NCI-H1930 (cell line): ENCODE measurements at places on chromosomes 5 and 9.

GRCh38 chr5:52656569-52657246, 131.0 kb upstream of the ITGA1 start:
- no peak for DNase-seq

DNA sequence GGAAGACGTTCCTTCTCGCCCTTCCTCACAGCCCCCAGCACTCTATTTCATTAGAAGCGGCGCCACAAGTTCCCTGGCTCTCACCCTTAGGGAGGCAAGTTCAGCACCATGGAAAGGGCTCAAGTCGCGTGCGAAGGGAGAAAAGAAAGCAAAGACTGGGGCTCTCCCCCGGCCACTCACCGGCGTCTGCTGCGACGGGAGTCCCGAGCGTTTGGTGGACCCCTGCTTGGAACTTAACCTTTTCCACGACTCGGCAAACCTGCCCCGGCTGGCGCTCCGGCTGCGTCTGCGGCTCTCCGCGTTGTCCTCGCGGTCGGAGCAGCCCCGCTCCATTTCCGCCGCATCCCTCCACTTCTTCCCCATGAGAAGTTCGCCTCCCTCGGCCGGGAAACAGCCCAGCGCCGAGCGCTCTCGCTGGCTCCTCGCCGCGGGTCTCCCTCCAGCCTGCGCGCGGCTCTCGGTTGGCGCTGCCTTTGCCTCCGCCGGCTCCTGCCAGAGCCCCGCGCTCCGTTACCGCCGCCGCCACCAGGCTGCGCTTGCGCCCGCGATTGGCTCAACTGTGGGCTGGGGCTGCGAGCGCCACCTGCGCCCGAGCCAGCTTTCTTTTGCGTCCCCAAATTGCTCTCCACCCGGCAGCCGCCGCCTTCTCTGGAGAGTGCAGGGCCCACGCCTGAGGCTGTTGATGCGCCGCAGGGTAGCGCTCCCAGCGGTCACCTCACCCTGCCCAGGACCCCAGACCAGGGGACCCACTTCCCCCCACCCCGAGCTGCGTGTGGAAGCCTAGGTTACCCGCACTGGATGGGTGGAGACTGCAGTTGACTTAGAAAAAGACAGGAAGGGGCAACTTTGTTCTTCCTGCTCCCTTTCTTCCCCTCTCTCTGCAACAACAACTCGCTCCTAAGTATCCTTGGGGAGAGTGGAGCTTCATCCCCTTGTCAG, 321.6 kb downstream of the CEMIP2 start:
- peak; percentile 51 for DNase-seq

- no peak for DNase-seq
Measured at GRCh38 chr9:130488621-130489330, 44.0 kb downstream of the ASS1 start.

- no peak for DNase-seq
Measured at GRCh38 chr5:74570250-74570649, 70.3 kb downstream of the ENC1 start.

GRCh38 chr5:83035373-83036100, 41.7 kb downstream of the TMEM167A start:
- DNase-seq, result no peak

GRCh38 chr5:141492168-141492885, 3.4 kb downstream of the PCDHGC5 start:
- DNase-seq, result no peak

DNA sequence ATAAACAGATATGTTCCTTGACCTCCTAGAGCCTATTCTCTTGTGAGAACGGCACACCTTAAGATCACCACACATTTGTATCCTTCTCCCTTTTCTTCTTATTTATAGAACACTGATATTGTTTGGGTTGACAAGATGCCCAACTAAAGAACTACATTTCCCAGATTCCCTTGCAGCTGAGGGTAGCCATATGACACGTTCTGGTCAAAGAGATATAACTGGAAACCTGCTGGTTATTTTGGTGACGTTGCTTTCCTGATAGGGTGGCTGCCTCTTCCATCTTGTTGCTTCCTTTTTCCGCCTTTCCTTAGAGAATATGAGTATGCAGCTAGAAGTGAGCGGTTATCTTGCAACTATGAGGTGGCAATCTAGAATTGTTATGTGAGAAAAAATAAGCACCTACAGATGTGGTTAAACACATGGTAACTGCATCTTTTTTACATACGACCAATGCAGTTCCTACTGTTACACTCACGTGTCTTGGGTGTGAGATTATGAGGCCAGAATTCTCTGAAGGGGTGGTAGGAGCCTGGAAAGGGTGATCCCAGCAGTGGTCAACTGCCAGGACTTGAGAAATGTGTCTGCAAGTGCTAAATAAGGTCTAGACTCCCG, 72.9 kb downstream of the SEC61B start:
- no peak for DNase-seq

DNA sequence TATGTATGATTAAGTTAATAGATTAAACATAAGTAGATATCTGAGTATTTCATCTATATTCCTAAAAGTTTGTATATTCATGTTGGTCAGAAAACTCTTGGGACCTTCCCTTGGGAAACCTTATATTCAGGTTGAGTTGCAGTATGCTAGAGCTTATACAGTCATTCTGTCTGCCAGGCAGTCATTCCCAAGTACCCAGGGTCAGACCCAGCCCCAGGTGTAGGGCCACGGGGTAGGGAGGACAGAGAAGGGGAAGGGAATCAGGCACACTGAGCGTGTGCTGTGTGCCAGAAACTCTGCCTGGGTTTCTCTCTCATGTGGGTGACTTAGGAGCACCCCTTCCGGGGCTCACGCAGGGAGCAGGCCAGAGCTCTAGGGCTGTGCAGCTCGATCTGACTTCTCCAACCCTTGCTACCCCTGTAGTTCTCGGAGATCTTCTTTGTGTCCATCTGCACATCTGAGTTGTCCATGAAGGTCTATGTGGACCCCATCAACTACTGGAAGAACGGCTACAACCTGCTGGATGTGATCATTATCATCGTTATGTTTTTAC, 28.2 kb downstream of the CATSPER3 start:
- no peak for DNase-seq

DNA sequence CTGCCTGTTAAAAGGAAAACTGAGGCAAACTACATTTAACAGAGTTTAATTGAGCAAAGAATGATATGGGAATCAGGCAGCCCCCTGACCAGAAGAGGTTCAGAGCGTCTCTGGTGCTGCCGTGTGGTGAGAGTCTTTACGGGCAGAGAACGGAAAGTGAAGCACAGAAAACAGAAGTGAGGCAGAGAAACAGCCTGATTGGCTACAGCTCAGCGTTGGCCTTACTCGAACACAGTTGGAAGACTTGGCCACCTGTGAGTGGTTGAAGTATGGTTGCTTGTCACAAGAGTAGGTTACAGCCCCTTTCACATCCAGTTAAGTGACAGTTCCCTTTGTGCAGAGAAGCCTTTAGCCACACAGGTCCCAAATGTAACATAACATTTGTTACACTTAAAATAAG, 16.9 kb upstream of the FBP1 start:
- DNase-seq, result no peak

GRCh38 chr9:79430619-79431018, 141.1 kb upstream of the TLE4 start:
- DNase-seq, result no peak

- no peak for DNase-seq
Measured at GRCh38 chr5:74342948-74343682, 297.4 kb downstream of the ENC1 start.

DNA sequence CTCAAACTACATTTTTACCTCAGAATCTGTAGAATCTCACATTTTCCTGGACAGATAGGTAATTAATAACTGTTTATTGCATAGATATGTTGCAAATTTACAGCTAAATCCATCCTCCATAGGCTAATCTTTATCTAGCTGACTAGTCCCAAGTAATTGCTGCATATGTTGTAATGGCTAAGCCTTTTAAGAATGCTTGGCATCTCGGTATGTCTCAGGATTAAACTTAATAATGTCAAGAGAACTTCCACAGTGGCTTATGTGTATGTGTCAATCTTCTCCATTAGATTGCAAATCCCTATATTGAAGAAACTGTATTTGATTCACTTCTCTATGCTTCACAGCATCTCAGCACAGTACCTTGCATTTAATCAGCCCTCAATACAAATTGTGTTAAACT, 131.9 kb downstream of the PRDM9 start:
- DNase-seq, result no peak

DNA sequence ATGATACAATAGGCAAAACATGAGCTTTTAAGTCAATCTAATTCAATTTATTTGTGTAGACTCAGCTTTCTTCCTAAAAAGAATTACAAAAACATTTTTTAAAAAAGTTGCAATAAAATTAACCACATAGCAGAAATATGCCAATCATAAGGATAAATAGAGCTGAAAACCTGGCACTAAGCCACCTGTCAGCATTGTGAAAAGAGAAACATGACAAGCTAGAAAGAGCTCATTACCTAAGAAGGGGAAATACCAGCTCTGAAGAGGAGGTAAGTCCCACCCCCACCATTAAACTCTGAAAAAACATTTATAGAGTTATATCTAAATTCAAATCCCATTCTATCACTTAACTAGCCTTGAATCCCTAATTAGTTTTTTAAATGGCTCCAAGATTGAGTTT, 372.9 kb downstream of the OSTF1 start:
- no peak for DNase-seq

DNA sequence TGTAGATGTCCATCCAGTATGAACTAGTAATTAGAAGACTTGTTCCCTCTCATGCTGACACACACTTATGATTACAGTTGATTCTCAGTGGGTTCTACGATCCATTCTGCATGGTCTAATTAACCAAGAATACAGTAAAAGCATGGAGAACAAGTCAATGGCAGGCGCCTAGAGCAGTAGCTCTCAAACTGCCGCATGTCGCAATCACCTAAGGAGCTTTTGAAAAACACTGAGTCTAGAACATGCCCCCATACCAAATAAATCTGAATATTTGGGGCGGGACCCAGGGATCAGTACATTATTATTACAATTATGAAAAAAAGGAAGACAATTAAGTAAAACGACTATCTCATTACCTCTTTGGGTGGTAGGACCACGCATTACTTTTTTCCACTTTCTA, 26.7 kb upstream of the CEP78 start:
- DNase-seq, result no peak

DNA sequence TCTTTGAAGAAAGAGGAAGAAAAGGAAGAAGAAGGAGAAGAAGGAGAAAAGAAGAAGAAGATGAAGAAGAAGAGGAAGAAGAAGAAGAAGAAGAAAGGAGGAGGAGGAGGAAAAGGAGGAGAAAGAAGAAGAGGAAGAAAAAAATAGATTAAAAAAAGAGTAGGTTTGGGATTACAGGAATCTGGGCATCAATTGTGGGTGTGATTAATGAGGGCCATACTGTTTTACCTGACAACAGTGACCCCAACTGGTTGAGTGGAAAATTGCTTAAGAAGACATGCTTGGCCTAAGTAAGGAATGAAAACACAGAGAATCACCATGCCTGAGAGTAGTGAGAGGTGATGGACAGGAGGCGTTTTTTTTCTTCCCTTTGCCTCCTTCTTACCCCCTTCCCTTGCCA, 114.6 kb downstream of the FAM170A start:
- peak; percentile 0 for DNase-seq

DNA sequence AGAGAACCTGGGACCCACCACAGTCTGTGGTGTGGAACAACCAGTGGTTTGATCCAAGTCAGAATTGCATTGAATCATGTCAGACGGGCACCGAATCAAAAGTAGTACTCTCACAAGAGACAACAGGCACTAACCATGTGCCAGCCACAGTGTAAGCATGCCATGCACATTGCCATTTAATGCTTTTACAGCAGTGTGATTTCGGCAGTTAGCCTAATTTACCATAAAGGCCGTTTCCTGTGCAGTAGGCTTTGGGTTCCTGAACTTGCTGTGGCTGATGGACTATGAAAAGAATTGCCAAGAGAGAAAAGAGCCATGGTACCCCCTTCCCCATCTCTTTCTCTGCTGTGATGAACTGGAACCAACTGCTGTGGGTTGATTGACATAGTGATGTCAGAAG, 540.6 kb downstream of the EBF1 start:
- no peak for DNase-seq
